Hindlimb muscle (tissue), 1 donor: ENCODE measurements at places on chromosomes 11 and 22.

DNA sequence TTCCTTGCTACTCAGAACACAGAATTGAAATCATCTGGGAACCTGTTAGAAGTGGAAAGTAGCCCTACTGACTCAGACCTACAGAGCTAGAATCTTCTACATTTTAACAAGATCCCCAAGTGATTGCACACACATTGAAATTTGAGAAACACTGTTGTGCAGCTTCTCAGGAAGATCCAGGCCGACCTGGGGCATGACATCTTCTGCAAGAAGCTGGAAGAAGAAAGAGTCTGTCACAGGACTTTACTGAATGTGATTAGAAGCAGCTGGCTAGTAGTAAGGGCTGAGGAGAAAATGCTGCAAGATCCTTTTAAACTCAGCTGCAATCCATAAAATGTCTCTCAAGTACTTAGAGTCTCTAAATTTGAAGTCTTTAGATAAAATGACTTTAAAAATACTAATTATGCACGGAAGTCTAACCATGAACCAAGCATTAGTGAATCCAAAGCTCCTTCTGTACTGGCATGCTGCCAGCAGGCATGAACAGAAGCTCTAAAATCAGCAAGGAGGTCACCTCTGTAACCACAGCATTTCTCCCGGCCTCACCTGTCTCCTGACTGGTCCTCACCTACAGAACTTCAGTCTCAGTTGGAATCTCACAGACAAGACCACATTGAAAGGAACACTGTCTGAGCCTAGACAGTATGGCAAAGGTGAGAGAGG, 85.0 kb downstream of the SERGEF start:
- DNase-seq = no peak

DNA sequence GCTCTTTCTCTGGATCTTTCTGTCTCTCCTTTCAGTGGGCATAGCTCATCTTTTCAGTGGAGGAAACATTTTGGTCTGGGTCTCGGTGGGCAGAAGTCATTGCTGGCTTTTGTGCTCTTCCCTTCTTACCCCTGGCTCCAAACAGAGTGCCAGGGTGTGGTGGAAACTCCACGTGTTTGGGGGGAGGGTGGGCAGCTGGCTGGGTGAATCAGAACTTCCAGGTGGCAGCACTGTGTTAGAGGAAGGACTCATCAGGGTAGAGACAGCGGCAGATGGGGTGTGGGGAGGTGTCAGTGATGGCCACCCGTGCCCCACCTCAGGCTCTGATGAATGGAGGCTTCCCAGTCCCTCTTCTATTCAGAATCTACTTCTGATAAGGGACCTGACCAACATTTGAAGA, 114.0 kb downstream of the GRIK4 start:
- DNase-seq = no peak

- no peak for DNase-seq
Observed at GRCh38 chr22:33400061-33400840, 342.1 kb upstream of the SYN3 start.

- no peak for DNase-seq
Observed at GRCh38 chr11:57133366-57134038, 48.3 kb upstream of the LRRC55 start.

DNA sequence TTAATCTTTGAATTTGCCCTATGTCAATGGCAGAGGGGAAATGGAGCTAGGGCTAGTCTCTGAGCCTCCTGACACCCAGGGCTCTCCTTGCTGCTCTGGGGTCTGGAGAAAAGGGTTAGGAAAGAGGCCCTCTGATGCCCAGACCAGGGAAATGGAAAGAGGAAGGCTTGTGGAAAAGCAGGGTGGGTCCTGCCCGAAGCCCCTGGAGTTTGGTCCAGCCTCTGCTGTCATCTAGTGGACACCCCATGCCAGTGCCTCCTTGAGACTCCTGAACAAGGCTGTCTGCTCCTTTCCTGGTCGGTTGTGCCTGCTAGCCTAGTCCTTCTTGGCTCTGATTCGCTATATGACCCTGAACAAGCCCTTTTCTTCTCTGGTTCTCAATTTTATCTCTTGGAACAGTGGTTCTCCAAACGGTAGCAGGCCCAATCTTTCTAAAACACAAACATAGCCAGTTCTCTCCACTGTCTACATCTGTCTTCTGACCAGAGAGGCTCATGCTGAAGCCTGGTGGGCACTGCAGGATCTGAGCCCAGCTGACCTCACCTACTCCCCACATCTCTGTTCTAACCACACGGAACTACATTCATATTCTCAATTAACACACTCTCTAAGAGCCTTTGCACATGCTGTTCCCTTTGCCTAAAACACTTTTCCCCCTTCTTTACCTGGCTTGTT, 8.8 kb upstream of the PLA2G3 start:
- peak; percentile 51 for DNase-seq

DNA sequence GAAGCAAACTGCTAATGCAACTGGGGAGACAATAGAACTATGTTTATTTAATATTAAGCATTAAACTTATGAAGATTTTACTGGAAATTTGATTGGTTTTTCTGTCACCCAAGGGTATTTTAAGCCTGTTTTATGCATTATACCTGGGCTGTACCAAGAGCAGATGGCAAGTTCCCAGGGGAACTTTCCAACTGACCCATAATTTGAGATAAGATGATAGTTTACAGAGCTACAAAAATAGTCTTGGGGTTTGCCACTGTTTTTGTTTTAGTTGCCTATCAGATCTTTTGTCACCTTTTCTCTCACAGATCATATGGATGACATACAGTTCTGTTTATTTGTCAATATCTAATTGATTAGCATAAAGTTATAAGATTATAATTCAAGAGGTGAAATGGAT, 43.9 kb downstream of the PDE3B start:
- no peak for DNase-seq
